ENCODE measurements at places on chromosomes 3 and 15.

GRCh38 chr3:133855772-133856171, 39.9 kb downstream of the RAB6B start:
- DNase-seq: no peak

DNA sequence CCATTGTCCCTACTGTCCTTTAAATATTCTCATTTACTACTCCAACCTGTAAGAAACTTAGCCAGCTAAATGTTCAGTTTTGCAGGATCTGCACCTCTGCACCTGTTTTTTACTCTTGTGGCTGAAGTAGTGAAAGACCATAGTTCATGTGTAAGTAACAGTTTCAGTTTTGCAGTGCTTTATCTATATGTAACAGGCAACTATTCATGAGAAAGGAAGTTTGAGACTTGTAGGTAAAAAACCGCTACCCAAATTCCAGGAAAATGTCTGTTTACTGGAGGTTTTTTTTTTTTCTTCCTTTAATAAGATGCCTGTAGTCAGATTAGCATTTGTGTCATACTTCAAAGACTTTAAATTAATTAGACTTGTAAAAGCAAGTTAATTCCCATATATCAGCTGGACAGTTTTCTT, 25.4 kb upstream of the MBNL1 start:
- DNase-seq: no peak

GRCh38 chr15:45539680-45540079, 17.1 kb upstream of the SLC30A4 start:
- no peak for DNase-seq

DNA sequence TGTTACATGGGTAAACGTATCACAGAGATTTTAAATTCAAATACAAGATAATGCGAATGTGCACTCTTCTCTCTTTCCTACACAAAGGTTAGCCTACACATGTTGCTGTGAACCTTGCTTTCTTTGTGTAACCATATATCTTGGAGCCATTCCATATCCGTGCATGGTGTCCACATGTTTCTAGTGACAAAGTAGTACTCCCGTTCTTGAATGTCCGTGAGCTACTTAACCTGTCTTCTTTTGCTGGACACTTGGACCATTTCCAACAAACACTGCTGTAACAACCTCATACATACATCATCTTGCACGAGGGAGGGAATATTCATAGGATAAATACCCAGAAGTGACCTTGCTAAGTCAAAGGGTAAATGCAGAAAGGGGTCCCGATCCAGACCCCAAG, 75.0 kb downstream of the STRIT1 start:
- no peak for DNase-seq

DNA sequence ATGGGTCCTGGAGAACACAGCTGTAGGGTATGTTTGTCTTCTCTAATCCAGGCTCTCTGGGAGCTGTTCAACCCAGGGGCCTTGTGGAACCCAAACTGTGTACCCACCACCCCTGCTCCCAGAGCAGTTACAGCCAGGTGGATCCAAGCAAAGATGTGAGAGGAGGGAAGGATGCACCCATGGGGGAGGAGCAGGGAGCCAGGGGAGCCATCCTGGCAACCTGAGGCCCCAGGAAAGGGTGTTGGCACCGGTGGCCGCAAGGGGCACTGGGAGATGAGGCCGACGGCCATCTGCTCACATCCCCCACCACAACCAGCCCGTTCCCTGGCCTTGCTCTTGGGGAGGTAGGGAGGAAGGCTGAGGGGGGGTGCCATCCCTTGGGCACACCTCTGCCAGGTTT, 43.2 kb downstream of the CMTM6 start:
- DNase-seq: no peak

GRCh38 chr15:101361418-101361817, 66.4 kb upstream of the SNRPA1 start:
- DNase-seq: no peak

DNA sequence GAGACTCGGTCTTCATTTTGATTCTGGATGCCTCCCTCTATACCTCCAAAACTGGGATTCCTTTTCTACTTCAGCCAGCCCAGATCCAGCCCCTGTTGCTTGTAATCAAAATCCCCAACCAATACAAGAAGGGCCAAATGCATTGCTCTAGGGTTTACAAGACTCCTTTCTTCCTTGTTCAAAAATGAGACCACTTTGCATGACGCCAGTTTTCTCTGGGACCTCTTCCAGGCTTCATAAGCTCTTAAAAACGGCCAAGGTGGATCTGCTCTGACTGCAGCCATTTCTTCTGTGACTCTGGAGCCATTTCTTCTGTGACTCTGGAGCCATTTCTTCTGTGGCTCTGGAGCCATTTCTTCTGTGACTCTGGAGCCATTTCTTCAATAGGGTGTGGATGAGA, 71.9 kb downstream of the ADAMTS17 start:
- no peak for DNase-seq

DNA sequence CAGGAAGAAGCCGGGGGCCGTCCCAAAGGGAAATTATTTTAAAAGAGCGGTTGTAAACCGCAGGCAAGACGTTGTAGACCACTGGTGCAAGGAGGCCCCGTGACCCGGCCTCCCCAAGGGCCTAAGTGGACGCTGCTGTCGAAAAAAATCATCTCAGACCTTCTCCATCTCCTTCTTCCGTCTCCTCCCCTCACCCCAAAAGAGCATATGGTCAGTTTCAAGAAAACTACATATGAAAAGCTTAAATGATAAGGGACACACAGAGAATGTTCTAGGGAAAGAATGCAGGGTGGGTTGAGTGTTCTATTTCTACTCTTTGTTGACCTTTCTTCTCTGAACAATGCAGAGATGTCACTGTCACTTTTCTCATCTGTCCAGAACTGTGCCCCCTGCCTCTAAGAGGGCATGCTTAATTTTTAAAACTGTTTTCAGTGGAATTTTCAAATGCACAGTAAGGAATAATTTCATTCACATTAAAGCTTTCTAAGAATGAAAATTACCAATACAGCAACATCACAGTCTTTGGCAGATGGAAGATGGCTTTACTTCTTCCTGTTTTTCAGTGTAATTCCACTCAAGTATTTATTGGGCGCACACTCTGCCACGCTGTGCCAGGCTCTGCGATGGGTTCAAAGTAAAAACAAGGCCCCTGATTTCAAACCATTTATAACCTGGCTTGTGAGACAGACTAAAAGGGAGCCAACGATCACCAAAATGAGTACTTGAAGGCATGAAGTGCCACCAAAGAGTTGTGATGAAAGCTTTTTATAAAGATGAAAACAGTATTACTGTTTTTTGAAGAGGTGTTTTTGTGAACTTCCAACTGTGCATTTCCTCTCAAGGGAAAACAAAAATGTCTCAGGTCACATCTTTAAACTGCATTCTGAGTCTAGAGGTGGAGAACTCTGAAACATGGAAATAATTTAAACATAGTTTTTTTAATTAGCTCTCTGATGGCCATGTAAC, 891 bp upstream of the TOP2B start:
- DNase-seq: no peak

DNA sequence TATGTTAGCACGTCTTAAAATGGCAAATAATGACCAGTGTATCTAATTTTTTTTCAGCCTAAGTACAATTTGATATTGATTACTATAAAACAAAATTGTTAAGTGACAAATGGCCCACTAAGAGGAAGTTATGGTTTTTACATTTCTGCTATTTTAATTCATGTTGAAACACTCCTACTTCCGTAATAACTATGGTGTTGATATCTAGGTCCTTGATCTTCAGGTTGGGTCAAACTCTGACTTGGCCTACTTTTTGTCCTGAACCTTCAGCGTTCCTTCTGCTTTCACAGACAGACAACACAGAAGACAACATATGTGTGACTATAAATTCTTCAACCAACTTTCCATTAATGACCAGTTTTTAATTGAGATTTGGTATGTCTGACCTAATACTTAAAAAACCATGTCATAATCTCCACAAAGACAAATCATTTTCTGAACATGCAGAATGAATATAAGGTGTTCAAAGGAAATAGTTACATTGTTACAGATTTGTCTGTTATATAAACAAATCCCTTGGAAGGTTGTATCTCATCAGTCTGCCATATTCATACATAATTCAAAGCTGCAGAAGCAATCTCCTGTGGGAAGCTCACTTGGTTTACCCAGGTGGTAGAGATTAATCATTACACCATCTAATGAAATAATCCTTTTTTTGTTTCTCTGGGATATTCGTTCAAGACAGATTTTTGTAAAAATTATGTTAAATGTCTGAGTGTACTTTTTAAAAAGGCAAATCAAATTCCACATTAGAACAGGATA, 92.1 kb upstream of the TSPAN3 start:
- DNase-seq: no peak

DNA sequence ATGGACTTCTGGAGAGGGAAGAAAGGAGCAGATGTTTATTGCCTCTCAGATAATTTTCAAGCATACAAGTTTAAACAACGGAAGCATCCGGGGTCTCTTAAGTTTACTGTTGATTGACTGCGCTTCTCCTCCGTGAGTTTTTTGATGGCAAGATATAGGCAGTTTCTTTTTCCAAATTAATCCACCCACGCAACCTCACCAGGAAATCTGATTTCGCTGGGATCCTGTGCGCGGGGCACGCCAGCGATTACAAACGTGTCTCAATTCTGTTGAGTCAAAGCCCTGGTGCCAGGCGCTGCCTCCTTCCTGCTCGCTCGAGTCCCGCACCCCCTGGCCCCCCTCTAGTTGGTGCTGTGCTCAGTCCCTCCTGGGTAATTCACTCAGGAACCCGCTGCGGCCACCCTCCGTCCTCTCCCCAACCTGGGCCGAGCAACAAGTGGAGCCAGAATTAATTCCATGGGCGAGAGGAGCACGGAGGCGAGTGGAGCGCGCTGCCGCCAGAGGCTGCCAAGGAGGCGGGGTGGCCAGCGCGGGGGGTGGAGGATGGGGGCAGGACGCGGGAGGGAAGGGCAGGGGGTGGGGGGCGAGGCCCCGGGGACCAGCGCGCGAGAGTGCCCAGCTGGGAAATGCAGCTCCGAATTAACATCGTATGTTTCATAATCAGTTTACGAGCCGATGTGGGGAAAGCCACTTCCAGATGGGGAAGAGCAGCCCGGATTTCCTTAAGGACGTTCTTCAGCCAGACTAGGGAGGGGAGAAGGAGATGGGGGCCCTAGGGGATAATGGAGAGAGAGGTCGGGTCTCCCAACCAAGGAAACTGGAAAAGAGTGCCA, 6.0 kb downstream of the WNT5A start:
- DNase-seq: no peak

DNA sequence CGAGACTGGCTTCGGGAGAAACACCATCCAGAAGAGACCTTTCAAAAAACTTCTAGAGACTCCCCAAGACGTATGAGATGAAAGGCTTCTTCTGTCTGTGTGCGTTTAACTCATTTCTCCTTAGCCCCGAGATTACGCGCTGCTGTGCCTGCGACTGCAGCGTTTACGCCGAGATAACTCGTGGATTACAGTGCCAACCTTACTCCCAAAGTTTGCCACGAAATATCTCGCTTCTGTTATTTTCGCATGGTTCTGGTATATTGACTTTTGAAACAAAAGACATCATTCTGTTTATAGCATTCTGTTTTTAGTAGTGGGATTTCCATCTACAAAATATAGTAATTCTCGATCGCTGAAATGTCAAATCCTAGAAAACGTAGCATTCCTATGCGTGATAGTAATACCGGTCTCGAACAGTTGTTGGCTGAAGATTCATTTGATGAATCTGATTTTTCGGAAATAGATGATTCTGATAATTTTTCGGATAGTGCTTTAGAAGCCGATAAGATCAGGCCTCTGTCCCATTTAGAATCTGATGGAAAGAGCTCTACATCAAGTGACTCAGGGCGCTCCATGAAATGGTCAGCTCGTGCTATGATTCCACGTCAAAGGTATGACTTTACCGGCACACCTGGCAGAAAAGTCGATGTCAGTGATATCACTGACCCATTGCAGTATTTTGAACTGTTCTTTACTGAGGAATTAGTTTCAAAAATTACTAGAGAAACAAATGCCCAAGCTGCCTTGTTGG, 467 bp downstream of the PGBD4 start:
- no peak for DNase-seq

GRCh38 chr3:105579439-105579838, 212.7 kb downstream of the ALCAM start:
- DNase-seq: no peak

DNA sequence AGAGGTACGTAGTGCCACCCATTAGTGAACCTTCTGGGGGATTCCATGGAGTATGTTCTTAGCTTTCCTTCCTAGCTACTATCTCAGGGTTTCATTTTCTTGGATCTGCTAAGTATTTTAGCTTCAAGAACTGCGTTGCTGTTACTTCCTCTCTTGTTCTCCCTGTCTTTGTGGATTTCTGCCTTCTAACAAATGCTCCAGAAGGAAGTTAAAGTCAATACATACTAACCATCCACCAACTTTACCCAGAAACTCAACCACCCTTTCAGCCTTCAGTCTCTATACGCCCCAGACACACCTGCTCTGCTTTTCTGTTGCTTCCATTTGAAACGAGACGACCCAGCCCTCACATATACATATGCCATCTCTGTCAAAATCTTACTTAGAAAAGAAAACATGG, 2.4 kb upstream of the KLF13 start:
- DNase-seq: no peak

GRCh38 chr15:68379058-68379758, 52.8 kb downstream of the ITGA11 start:
- no peak for DNase-seq

- no peak for DNase-seq
Observed at GRCh38 chr3:129688271-129688895, 81.9 kb upstream of the PLXND1 start.

- no peak for DNase-seq
Observed at GRCh38 chr15:69828181-69828828, 269.4 kb downstream of the TLE3 start.

DNA sequence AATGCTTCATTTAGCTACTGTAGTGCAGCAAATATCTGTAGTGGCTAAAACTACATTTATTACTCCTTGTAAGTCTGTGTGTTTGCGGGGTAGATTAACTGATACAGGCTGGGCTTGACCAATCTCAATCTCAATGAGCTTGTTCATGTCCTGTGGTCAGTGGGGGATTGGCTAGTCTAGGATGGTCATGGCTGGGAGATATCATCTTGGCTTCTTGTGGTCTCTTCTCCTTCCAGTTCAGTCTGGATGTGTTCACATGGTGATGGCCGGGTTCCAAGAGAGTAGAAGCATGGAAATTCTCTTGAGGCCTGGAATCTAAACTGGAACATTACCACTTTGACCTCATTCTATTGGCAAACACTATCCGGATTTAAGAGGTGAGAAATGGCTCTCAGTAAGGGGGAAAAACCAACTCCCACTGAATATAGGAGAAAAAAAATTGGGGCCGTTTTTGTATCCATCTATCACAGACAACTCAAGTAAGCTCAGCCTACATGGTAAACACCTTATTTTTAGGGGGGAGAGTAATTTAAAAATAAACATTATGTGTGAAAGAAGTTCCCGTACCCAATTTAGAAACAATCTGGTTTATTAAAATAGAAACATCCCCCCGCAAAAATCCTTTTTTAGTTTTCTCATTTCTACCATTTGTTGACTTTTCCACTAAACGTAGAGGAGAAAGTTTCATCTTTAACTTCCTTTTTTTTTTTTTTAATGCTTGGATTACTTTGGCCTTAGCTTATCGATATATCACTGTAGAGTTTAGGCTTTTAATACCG, 284.9 kb upstream of the TBC1D5 start:
- no peak for DNase-seq

- no peak for DNase-seq
Observed at GRCh38 chr3:169624533-169624972, 39.0 kb downstream of the MECOM start.

GRCh38 chr3:162610261-162610660, 1113.7 kb downstream of the OTOL1 start:
- no peak for DNase-seq

- DNase-seq: no peak
Observed at GRCh38 chr3:101375586-101375985, 55.2 kb upstream of the IMPG2 start.

GRCh38 chr15:65082303-65082953, 5.9 kb downstream of the KBTBD13 start:
- no peak for DNase-seq

GRCh38 chr3:73768524-73769308, 144.0 kb upstream of the PDZRN3 start:
- no peak for DNase-seq
